ENCODE measurements at places on chromosomes 13 and 19. TPM values are rescaled to one million over a fixed set of nuclear protein-coding genes. Genes with fewer than 3 reads are reported as not detected.

DNA sequence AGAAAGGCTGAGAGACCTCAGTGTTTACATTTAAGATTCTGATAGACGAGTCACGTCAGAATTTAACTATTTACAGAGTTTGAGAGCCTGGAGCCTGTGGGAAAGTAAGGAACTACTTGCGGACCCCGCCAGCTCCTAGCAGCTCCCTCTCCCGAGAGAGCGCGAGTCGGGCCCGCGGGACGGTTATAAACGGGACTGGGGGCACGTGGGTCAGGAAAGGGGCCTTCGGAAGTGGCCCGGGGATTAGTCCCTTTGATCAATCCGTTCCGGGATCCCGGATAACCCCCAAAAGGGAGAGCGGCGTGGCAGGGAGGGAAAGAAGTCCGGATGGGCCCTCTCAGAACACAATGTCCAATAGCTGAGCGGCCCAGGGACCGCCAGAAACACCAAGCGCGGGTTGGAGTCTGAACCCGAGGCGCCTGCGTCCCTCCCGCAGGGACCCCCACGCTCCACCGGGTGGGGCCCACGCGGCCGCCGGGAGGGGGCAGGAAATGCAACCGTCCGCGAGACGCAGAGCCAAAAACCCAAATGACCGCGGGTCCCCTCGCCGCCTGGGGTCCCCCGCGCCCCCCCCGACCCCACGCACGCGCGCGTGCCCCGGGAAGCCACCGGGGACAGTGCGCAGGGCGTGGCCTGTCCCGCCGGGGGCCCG, 3.6 kb downstream of the ZIC5 start:
- no peak for DNase-seq

Gene NDUFA3
- polyA plus RNA-seq: 92.6 TPM

Gene CEP89
- polyA plus RNA-seq: 30.8 TPM

DNA sequence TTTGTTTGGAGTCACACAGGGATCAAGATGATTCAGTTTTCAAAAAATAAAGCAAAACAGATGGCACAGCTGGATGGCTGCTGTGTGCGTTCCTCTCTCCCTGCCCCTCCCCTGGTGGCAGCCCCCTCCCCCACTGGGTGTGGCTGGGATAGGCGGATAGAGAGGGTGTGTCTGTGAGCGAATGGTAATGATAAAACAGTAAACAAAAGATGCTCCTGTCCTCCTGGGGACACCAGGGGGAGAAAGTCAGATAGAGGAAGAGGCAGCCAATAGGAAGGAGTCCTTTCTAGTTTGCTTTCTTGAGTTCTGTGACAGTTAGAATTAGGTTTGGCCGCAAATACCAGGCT, 6.5 kb downstream of the TMEM255B start:
- DNase-seq: no peak

DNA sequence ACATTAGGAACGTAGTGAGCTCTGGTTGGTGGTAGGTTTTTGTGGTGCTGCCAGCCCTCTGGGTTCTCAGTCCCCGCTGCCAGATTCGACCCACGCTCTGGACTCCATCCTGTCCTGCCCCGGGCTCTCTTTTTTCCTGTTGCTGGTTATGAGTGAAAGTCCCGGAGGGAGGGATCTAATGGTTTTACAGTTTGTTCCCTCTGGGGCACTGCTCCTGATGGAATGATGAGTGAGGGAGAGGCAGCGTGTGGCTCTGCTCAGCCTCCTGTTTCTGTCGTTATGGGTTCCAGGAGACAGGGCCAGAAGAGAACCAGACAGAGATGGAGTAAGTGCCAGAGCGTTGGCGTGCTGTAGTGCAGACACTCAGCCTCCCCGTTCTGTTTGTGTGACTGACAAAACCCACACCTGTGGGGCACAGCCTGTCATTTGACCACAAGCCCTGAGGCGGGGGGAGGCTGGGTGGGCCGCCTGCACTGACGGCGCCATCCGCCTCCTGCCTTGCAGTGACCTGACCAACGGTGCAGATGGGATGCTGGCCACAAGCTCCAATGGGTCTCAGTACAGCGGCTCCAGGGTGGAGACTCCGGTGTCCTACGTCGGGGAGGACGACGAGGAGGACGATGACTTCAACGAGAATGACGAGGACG, 18.3 kb downstream of the ATP4B start:
- peak; percentile 74 for DNase-seq

Gene CEACAM1
- polyA plus RNA-seq: 6.4 TPM

DNA sequence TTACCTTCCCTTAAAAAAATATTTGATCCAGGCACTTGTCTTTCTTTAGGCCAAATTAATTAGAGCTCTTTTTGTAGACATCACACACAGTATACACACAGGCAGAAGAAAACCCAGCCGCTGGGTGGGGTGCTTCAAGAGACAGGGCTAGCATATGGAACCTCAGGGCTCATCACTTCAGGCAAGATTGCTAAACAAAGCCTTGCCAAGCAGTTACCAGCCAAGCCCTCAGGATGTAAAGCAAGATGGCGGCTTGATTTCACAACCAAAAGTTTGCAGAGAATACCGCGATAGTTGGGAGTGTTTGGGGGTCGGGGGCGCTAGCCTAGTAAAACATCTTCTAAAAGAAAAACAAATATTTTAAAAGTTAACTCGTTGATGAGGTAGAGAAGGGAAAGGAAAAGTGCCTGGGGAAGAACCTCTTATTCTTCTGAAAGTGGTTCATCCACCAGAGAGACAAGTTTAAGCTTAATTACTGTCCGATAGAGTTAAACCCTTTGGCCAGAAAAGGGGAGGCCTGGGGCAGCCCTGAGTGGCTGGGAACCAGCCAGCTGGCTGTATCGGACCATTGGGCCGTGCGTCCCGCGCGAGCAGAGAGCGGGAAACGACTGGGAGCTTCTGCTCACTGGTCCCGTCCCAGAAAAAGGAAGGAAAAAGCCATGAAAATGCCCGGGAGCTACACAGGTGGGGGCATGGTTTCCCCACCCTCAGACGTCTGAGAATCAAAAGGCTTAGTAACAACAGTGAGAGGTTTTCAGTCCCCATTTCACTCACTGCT, 254.9 kb upstream of the PCDH20 start:
- DNase-seq: no peak

Gene ZNF430
- 11.6 TPM for polyA plus RNA-seq

DNA sequence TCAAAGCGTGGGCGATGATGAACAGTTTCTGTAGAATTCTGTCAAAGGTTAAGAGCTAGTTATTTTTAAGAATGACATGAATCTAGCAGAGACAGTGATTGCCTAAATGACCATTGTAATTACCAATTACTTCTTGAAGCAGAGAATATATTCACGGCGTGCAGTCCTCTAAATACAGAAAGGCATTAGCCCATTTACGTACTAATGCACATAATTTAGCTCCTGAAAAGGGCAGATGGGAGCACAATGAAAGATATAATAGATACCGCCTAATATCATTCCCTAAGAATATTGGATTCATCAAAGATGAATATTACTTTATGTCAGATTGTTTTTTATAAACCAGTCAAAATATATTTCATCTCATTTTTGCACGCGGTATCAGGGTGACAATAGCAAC, 212.4 kb downstream of the URI1 start:
- DNase-seq: no peak

DNA sequence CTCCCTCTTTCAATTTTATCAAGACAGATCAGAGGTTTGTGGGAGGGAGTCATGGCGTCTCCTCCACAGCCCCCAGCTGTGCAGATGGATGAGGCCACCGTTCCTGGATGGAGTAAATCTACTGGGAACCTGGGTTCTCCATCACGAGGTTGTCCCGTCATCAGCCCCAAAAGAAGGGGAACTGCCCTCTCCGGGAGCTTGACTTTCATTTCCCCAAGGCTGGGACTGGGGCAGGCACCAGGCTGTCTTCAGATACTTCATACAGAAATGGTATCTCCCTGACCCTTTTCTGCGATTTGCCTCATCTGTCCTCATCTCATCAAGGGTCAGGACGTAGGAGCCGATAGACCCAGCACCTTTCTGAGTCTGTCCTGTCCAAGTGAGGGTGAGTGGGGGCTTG, 9.8 kb downstream of the LILRB2 start:
- no peak for DNase-seq

- DNase-seq: no peak
Observed at GRCh38 chr13:84487752-84488151, 605.5 kb upstream of the SLITRK1 start.

DNA sequence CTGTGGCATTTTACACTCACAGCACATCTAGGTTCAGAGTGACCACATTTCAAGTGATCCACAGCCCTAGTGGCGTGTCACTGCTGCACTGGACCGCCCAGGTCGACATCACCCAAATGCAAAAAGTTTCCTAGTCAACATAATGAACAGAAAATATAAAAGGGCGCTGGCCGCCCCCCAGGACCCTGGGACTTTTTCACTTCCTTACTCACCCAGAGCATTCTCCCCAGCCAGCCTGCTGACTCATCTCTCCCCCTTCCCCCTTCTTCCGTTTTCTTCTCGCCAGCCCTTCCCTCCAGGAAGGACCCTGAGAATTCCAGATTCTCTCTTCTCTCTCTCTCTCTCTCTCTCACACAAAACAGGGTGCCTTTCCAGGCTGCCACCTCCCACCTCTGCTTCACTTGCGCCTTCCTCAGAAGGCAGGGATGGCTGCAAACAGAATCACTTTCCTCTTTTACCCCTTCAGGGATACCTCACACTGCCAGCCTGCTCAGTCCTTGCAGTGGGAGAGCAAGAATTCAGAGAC, 21.0 kb upstream of the GRWD1 start:
- peak; percentile 46 for DNase-seq

- peak; percentile 13 for DNase-seq
Observed at GRCh38 chr13:103067751-103068555, 1.7 kb upstream of the SLC10A2 start.

GRCh38 chr19:49613374-49613773, 22.4 kb downstream of the PRR12 start:
- no peak for DNase-seq

Gene LACC1
- polyA plus RNA-seq: 3.7 TPM

DNA sequence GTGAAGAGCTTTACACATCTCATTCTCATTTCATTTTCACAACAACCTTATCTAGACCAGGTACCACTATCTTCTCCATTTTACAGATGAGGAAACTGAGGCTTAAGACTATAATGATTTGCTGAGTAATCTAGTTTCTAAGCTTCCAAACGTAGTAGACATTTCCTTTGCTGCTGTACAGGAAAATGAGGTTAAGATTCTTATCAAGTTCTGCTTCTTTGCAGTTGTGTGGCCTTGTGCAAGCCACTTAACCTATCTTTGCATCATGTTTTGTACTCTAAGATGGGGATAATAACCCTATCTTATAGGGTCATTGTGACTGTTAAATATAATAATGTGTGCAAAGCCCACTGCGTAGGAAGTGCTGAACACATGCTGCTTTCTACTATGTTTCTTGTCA, 307.9 kb downstream of the HS6ST3 start:
- no peak for DNase-seq

DNA sequence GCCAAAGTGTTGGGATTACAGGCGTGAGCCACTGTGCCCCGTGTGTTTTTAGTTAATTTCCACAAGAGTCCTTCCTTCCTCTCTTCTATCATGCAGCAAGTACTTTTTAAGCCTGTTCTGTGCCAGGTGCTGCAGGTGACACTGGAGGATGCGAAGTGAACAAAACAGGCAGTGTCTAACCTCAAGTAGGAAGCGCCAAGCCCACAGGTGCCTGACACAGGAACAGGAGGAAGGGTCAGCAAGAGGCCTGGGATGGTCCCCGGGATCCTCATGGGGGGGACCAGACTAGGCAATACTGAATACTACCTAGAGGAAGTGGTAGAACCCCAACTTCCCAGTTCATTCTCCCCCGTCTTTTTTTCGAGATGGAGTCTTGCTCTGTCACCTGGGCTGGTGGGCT, 1.8 kb upstream of the CALR start:
- DNase-seq: no peak

DNA sequence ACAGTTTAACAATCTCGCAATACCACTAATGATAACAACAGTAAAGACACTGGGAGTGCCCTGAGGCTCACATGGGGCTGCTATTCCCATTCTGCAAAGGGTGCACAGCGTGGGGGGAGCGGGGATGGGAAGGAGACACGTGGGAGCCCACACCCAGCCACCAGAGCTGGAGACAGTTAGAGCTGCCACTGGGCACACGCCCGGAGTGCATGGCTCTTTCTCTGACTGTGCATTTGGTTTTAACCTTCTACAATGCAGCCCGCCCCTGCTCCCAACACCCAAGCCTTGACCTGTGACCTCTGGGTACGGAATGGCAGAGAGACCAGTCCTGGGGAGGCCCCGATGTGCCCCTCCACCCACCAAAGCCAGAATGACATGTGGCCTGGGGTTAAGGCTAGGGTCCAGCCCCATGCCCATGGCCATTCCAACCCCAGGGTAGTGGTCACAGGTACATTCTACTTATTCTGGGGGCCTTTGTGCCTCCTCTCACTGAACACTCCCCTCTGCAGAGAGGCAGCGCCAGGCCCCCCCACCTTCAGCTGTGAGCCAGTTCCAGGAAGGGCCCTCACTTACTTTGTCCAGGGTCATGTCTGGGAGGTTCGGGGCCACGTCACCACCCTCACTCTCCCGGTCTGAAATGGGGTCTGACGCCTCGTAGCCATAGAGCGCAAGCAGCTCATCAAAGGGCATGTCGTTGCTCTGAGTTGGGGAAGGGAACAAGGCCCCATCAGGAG, 17.1 kb downstream of the MIER2 start:
- no peak for DNase-seq

- DNase-seq: no peak
Observed at GRCh38 chr13:92362717-92363116, 863.9 kb upstream of the GPC6 start.

Gene ZNF90
- 37.3 TPM for polyA plus RNA-seq

Gene TSEN34
- 60.6 TPM for polyA plus RNA-seq

GRCh38 chr19:11405846-11406643, 13.1 kb downstream of the RGL3 start:
- DNase-seq: no peak

DNA sequence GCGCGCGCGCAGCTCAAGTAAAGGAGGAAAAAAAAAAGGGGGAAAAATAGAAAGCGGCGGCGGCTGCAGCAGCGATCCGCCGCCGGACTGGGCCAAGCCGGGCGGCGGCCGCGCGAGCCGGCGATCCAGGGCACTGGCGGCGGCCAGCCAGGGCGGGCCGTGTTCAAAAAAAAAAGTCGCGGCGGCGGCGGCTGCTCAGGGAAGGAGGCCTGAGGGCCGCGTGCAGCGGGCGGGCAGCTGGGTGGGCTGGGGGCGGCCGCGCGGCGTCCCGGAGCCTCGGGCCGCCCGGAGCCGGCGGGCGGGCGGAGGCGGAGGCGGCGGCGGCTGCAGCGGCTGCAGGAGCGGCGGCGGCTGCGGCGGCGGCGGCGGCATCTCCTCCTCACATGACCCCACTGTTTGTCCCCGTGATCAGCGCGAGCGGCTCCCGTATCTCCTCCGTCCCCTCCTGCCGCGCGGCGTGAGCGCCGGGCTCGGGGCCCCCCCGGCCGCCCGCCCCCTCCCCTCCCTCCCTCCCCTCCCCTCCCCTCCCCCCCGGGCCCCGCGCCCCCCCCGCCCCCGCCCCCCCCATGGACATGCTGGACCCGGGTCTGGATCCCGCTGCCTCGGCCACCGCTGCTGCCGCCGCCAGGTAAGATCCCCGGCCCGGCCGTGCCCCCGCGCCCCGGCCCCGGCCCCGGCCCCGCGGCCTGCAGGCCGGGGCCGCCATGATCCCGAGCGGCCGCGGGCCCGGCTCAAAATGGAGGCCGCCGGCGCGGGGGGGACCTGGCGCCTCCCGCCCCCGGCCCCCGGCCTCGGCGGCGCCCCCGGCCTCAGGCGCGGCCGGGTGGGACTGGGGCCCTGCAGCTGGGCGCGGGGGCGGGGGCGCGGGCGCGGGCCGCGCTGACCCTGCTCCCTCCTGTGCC, at the start of gene USF2:
TSS of gene USF2 (plus strand) at position 427 of the 902 bp plus-strand sequence. CDS start at position 567, 140 bp downstream.
- peak; percentile 79 for DNase-seq

Gene ZNF600
- polyA plus RNA-seq: 14.2 TPM
